ENCODE measurements at places on chromosomes 2 and 18.

GRCh38 chr2:171787333-171788072 is 100.2 kb downstream of the DYNC1I2 start:
- no peaks in the 10 kb centered on the region for H3K27me3 ChIP-seq
- DNase-seq: no peak
- no peak overlapping the region for H3K27ac ChIP-seq

DNA sequence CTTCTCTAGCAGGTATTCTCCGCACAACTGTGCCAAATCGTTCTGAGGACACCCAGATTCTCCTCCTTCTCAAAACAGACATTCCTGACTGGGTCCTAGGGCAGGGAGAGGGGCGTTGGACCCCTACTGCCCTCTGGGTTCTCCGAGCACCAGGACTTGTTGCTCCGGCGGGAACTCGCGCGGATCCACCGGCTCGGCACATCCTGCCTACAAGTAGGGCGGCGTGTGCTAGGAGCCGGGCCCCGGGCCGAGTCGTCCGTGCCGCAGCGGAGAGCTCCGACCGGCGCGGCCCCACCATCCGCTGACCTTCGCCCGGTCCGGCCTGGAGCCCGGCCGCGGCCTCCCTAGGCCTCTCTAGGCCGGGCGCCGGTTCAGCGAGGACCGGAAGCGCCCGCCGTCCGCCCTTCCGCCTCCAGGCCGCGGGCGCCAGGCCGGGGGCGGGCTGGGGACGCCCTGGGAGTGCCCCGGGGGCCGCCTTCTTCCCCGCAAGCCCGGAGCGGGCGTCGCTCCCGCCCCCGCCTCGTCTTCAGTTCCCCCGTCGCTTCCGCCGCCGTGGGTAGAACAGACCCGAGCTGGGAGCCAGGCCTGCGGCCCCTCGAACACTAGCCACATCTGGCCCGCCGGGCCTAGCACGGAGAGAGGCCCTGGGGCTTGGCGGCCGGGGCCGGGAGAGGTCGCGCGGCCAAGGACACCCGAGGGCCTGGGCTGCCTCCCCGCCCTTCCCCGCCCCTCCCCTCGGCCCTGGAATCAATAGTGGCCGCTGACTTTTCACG is 7.6 kb upstream of the ONECUT2 start:
- DNase-seq: no peak
- no peak overlapping the region for H3K27ac ChIP-seq
- no peak overlapping the region for H3K4me3 ChIP-seq
- peaks cover 15% of the 10 kb centered on the region for H3K4me1 ChIP-seq
- peaks cover 65% of the 10 kb centered on the region for H3K27me3 ChIP-seq

DNA sequence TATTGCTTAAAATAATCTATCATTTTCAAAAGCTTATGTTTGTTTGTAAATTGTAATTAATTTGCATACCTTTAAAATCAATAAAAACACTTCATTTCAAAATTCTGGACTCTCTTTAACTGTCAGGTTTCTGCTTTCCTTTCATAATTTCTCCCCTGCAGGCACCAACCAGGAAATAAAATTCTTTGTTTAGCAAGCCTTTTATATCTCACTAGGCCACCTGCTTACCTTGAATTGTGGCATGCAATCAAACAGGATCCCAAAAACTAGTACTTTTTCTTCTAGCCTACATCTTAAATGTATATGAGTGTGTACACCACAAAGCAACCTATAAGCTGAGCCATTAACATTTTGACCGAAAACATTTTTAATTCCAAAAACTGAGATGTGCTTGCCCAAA is 233.1 kb downstream of the NR4A2 start:
- no peaks in the 10 kb centered on the region for H3K36me3 ChIP-seq
- peaks cover 4% of the 10 kb centered on the region for H3K27me3 ChIP-seq
- no peaks in the 10 kb centered on the region for H3K4me1 ChIP-seq
- H3K27ac ChIP-seq: no peak overlapping the region
- no peak for DNase-seq

- no peaks in the 10 kb centered on the region for H3K4me1 ChIP-seq
- no peak for DNase-seq
- H3K27me3 ChIP-seq: peaks cover 3% of the 10 kb centered on the region
- no peak overlapping the region for H3K27ac ChIP-seq
- no peaks in the 10 kb centered on the region for H3K36me3 ChIP-seq
Measured at GRCh38 chr2:191500884-191501560, 176.9 kb upstream of the NABP1 start.

DNA sequence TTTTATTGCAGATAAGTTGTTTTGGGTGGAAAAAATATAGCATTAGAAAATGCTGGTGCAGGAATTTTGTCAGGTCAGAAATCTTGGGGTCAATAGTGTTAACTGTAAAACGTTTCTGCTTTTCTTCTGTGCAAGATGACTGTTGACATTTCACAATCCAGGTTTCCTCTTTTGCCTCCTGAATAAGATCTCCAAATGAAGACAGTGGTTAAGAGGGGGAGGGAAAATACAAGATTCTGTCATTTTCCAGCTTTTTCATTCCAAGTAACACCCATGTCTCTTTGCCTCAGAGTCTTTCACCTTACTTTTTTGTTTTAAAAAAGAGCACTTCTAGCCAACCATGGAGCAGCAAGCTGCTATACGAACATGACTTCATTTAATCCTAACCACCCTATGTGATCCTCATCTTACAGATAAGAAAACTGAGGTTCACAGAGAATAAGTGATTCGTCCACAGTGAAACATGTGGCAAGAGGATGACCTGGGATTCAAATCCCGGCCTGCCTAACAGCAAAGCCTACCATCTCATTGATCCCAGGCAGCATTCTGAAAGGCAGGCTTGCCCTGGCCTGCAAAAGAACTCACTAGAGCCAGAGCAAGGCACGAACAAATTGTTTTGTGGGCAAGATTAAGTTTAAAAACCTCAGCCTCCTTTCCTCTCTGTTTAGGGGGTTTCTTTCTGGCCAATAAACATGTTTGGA is 3.0 kb downstream of the PLEK start:
- peaks cover 9% of the 10 kb centered on the region for H3K27me3 ChIP-seq
- no peak for DNase-seq
- H3K4me3 ChIP-seq: no peak overlapping the region

GRCh38 chr2:232203166-232203891 is 175.2 kb upstream of the ALPP start:
- no peaks in the 10 kb centered on the region for H3K4me1 ChIP-seq
- no peaks in the 10 kb centered on the region for H3K27me3 ChIP-seq
- H3K4me3 ChIP-seq: no peak overlapping the region
- DNase-seq: no peak

GRCh38 chr2:145184741-145185651 is 665.1 kb upstream of the ZEB2 start:
- no peaks in the 10 kb centered on the region for H3K36me3 ChIP-seq
- no peak for DNase-seq

- no peak overlapping the region for H3K27ac ChIP-seq
- no peaks in the 10 kb centered on the region for H3K4me1 ChIP-seq
- no peak overlapping the region for H3K4me3 ChIP-seq
- H3K36me3 ChIP-seq: no peaks in the 10 kb centered on the region
Measured at GRCh38 chr2:7278984-7279383, 361.8 kb downstream of the RNF144A start.

- H3K4me3 ChIP-seq: no peak overlapping the region
- H3K27me3 ChIP-seq: peaks cover 5% of the 10 kb centered on the region
- no peak overlapping the region for H3K27ac ChIP-seq
- peak; percentile 39 for DNase-seq
- H3K4me1 ChIP-seq: peaks cover 10% of the 10 kb centered on the region
Measured at GRCh38 chr18:519019-519879, 18.7 kb upstream of the COLEC12 start.

DNA sequence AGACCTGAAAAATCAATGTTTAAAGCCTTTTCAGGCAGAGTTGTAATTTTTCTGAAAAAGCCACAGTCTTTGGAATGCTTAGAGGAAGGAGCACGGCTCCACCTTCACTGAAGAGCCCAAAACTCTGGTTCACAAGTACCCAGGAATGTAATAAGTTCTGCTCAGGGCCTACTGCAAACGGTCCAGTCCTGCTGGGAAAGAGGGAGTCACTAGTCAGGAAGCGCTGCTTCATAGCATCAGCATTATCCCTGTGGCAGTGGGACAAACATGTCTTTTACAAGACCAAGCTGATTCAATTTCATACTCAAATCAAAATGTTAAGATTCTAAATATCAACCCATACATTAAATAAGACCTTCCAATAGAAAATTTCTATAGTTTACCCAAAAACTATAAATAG is 152.9 kb upstream of the PGAP1 start:
- no peak overlapping the region for H3K4me3 ChIP-seq
- H3K4me1 ChIP-seq: peaks cover 9% of the 10 kb centered on the region
- peaks cover 60% of the 10 kb centered on the region for H3K36me3 ChIP-seq

GRCh38 chr2:7430869-7431641 is 513.8 kb downstream of the RNF144A start:
- peak overlapping the region; percentile 86 for H3K27ac ChIP-seq
- peaks cover 14% of the 10 kb centered on the region for H3K36me3 ChIP-seq
- peak; percentile 54 for DNase-seq
- peaks cover 43% of the 10 kb centered on the region for H3K4me1 ChIP-seq
- H3K27me3 ChIP-seq: peaks cover 3% of the 10 kb centered on the region
- peak overlapping the region; percentile 65 for H3K4me3 ChIP-seq

- no peak for DNase-seq
- H3K4me1 ChIP-seq: peaks cover 13% of the 10 kb centered on the region
- no peak overlapping the region for H3K27ac ChIP-seq
- no peaks in the 10 kb centered on the region for H3K27me3 ChIP-seq
- H3K4me3 ChIP-seq: no peak overlapping the region
- no peaks in the 10 kb centered on the region for H3K36me3 ChIP-seq
Measured at GRCh38 chr2:112149194-112149593, 11.0 kb downstream of the FBLN7 start.

GRCh38 chr2:178844701-178845100 is 37.5 kb upstream of the TTN start:
- H3K27me3 ChIP-seq: no peaks in the 10 kb centered on the region
- no peak overlapping the region for H3K27ac ChIP-seq
- no peaks in the 10 kb centered on the region for H3K4me1 ChIP-seq
- no peak overlapping the region for H3K4me3 ChIP-seq
- peaks cover 25% of the 10 kb centered on the region for H3K36me3 ChIP-seq

- H3K4me3 ChIP-seq: peak overlapping the region; percentile 20
- no peaks in the 10 kb centered on the region for H3K27me3 ChIP-seq
- no peaks in the 10 kb centered on the region for H3K36me3 ChIP-seq
Measured at GRCh38 chr18:58668897-58669296, 2.4 kb upstream of the MALT1 start.

DNA sequence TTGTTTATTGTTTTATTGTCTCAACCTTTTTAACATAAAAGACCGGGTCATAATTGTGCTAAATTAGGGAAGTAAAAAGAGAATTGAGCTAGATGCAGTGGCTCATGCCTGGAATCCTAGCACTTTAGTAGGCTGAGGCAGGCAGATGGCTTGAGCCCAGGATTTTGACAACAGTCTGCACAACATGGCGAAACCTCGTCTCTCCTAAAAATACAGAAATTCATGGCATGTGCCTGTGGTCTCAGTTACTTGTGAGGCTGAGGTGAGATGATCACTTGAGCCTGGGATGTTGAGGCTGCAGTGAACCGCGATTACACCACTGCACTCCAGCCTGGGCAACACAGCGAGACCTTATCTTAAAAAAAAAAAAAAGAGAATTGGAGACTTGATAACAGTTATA is 104.2 kb upstream of the TTC27 start:
- H3K36me3 ChIP-seq: peaks cover 34% of the 10 kb centered on the region
- no peak overlapping the region for H3K4me3 ChIP-seq
- no peak for DNase-seq
- H3K27ac ChIP-seq: no peak overlapping the region
- H3K27me3 ChIP-seq: no peaks in the 10 kb centered on the region
- H3K4me1 ChIP-seq: no peaks in the 10 kb centered on the region

GRCh38 chr2:85716346-85716914 is 22.3 kb downstream of the GNLY start:
- no peak for DNase-seq
- H3K27ac ChIP-seq: no peak overlapping the region
- H3K27me3 ChIP-seq: no peaks in the 10 kb centered on the region
- no peaks in the 10 kb centered on the region for H3K36me3 ChIP-seq
- H3K4me1 ChIP-seq: peaks cover 5% of the 10 kb centered on the region

DNA sequence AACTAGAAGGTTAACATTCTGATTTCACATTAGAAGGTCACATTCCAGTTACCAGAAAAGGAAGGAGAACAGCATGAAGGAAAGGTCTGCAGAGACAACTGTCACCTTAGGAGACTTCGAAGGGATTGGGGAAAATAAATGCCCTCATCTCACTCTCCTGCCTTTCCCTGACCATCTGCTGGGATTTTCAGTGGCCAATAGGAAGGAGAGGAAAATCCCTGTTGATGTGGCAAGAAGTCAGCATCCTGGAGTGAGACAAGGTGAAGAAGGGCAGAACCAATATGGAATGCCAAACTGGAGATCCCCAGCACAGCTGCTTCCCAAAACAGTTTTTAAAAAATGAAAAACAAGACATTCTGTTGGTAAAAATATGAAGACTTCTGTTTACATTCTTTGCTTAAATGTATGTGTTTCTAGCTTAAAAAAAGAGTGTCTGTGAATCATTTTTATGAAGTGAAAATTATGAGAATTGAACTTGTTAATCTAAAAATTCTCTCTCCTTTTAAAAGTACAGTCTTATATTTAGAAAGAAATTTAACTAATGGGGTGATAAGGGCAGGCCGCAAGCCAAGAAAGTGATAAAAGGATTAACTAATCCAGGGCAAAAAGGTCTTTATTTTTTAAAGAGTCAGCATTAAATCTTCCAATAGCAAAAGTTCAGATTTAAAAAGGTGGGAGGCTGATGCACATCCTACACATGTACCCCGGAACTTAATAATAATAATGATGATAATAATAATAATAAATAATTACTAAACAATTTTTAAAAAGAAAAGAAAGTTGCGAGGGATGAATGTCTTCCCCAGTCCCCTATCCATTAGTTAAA is 160.6 kb upstream of the DOK6 start:
- H3K27ac ChIP-seq: no peak overlapping the region
- H3K27me3 ChIP-seq: no peaks in the 10 kb centered on the region
- no peaks in the 10 kb centered on the region for H3K36me3 ChIP-seq
- no peak for DNase-seq
- no peaks in the 10 kb centered on the region for H3K4me1 ChIP-seq
- no peak overlapping the region for H3K4me3 ChIP-seq

DNA sequence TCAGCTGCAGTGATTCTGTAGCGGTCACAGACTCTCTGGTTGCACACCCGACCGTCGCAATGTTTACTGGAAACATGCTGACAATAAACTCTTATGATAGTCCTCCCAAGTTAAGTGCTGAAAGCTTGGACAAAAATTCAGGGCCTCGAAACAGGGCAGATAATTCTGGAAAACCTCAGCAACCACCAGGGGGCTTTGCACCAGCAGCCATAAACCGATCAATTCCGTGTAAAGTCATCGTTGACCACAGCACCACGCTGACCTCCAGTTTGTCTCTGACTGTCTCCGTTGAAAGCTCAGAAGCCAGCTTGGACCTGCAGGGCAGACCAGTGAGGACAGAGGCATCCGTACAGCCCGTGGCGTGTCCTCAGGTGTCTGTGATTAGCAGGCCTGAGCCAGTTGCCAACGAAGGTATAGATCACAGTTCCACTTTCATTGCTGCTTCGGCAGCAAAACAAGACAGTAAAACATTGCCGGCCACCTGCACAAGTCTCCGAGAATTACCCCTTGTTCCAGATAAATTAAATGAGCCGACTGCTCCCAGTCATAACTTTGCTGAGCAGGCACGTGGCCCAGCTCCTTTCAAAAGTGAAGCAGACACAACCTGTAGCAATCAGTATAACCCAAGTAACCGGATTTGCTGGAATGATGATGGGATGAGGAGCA is 166.1 kb downstream of the ASXL3 start:
- no peaks in the 10 kb centered on the region for H3K4me1 ChIP-seq
- no peak for DNase-seq
- no peak overlapping the region for H3K4me3 ChIP-seq
- no peak overlapping the region for H3K27ac ChIP-seq
